CD4-positive, alpha-beta T cell treated with Interleukin-12 subunit alpha and Interleukin-12 subunit beta, for 1 hour (primary cell): ENCODE measurements at places on chromosomes 6 and 20.

- DNase-seq, result peak; percentile 77
These were observed 3.0 kb downstream of the E2F3 start for GRCh38 chr6:20404641-20405032.

GRCh38 chr6:151021896-151022295, 156.4 kb downstream of the MTHFD1L start:
- DNase-seq, result no peak

DNA sequence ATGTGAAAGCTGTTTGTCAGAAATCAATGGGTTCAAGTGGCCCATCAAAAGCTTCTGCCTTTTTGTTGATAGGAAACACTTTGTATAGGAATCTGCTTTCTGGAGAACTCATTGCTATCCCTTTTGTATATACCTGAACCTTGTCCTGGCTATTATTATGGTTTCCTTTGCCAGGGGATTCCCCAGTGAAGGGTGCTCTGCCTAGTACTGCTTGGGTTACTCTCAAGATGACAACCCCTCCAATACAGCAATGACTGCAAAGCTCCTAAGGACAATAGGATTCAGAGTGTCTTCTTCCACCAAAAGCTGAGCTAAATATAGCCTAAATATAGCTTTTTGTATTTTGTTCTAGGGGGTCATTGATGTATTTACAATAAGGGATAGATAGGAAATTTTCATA, 54.0 kb upstream of the PTPRK start:
- no peak for DNase-seq

DNA sequence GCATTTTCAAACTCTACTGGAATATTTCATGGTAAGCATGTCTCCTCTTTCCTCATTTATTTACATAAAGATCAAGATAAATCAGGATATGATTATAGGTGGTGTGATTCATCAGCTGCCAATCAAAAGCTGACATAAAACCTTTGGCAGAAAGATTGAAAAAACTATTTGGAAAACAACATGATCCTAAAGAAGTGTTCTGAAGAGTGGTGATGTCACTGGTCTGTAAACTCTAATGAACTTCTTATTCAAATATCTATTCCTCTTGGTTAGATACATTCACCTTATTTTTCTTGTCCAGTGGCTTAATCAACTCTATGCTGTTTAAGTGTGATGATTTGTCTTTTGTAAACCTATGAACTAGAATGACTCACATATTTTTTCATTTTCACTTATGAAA, 535.5 kb upstream of the CITED2 start:
- no peak for DNase-seq

DNA sequence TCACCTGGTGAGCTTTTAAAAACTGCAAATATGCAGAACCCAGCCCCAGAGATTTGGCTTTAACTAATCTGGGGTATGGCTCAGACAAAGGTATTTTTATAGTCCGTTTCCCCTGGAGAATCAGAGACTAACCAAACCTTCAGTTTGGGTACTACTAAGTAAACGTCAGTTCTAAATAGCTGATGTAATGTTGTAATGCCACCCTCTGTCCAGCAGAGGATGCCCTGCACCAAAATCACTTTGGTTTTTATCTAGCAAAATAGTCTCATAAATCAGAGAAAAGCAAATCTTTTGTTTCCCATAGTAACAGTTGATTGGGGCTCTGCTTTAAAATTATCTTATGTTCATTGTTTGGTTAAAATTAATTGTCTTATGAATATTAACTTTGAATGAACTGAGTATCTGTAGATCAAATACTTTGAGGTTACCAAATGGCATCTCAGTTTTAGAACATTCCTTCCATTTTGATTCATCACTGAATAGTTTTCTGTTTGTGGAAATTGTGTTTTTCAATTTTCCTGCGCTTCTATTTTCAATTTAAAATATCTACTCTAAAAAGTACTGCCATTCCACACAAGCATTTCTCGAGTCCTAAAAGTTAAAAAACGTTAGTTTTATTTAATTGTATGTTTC, 278.3 kb upstream of the PLCB4 start:
- peak; percentile 11 for DNase-seq

DNA sequence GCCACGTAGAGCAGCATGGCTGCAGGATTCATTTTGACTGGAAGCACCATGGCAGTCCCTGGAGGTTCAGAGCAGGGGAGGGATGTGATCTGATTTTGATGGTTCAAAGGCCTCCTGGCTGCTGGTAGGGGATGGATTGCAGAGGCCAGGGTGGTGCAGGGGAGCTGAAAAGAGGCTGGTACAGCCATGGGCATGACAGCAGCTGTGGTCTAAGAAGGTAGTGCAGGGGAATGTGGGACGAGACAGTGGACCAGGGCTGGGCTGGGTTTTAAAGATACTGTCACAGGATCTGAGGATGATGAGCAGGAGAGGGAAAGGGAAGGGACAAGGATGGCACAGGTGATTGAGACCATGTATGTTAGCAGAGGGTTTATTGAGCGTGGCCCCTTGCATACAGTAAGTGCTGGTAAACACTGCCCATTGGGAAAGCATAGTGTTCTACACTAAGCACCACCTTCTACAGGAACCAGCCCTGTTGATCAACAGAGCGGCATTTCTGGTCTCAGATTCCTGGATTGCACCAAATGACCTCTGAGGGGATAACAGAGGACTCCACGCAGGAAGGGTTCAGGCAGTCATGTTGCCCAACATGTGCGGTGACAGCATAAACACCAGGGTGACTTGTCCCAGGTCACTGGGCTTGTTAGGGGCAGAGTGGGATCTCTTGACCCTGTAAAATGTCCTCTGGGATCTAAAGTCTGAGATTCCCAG, 14.5 kb upstream of the SIRPA start:
- no peak for DNase-seq

GRCh38 chr20:37777012-37777950, 83.5 kb downstream of the CTNNBL1 start:
- DNase-seq, result no peak

GRCh38 chr6:137875606-137876005, 8.5 kb downstream of the TNFAIP3 start:
- peak; percentile 34 for DNase-seq

- no peak for DNase-seq
These were observed 191.6 kb downstream of the HAO1 start for GRCh38 chr20:7748624-7749023.

DNA sequence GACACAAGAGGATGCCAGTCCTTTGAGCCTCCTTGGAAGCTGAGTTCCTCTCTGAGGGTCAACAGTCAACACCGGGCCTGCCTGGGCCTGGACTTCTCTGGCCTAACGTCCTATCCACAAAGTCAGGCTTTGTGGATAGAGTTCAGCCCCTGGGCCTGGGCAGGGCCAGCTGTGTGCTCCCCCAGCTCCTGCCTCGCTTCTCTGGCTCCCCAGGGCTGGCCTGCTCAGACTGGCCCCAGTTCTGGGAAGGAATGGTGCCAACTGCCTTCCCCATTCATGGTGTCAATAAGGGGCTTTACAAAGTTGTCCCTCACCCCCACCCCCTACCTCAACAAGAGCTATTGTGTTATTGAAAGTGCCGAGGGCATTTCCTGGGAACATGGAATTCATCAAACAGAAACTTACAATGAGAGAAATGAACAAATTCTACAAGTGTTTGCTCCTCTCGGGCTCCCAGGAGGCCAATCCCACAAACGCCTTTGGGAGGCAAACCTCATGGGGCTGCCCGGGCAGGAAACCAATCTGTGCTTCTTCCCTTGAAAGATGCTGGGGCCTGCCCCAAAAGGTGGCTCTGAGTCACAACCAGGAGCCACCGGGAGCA, 26.5 kb upstream of the PPP1R14C start:
- no peak for DNase-seq

GRCh38 chr20:10649080-10649796, 24.6 kb downstream of the JAG1 start:
- DNase-seq, result no peak

- no peak for DNase-seq
These were observed 176.9 kb upstream of the GGTLC1 start for GRCh38 chr20:24165301-24166122.

DNA sequence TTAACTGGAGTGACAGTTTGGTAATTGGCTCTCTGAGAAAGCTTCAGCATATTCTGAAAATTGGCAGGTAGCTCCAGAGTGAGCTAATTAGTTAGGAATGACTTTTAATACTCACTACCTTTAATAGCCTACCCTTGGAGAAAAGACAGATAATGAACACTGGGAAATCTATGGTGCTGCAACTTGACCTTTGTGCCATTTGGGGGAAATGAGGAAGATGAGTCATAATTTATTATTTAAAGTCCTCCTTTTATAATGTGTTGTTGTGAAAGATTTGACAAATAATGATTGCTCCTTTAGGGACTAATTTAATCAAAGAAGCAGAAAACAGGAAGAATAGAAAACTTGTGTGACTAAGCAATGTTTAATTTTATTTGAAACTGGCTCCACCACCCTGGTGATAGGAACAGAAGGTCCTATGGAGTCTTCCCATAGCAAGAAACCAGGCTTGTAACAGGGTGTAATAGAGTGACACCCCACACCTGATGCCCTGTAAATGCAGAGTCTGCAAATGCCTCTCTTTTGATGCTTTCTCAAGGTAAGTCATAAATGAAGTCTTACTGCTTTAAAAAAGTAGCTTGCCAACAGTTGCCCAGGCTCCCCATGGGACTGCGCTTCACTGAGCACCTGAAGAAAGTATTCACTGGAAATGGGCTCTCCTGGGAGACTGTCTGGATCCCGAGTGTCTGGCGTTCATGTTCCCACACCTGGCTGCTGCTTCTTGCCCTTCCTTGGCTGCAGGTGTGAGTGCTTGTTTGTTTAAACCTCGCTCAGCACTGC, 134.4 kb downstream of the LRRC1 start:
- DNase-seq, result no peak

- DNase-seq, result no peak
These were observed 395.9 kb downstream of the DHX35 start for GRCh38 chr20:39358052-39358451.

DNA sequence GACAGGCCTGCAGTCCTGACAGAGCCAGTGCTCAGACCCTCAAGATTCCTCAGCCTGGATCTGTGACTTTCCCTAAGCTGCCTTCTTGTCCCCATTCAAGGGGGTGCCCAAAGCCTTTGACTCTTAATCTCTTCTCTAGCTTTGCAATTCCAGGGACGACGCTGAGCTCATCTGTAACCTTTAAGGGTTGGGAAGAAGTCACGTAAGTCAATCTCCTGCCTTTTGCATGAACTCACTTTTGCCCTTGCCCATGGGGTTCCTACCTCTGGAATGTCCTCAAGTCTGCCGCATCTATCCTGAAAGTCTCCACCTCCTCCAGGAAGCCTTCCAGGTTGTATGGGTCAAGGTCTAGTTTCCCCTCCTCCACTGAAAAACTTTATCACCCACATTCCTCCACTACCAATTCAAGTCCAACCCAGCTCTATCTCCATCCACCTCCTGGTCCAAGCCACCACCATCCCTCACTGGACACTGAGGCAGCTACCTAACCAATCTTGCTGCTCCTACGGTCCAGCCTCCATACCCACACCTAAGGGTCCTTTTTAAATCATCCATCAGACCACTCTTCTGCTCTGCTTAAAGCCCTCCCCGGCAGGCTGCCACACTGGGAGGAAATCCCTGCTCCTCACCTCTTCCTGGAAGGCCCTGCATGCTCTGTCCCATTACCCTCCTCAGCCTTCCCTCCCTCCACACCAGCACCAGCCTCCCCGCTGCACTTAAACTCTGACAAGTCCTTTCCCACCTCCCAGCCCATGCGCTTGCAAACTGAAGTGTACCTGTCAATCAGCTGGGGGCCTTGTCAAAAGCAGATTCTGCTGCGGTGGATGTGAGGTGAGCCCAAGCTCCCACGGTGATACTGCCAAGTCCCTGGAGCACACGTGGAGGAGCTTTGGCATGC, 29.7 kb downstream of the PREX1 start:
- DNase-seq, result no peak

DNA sequence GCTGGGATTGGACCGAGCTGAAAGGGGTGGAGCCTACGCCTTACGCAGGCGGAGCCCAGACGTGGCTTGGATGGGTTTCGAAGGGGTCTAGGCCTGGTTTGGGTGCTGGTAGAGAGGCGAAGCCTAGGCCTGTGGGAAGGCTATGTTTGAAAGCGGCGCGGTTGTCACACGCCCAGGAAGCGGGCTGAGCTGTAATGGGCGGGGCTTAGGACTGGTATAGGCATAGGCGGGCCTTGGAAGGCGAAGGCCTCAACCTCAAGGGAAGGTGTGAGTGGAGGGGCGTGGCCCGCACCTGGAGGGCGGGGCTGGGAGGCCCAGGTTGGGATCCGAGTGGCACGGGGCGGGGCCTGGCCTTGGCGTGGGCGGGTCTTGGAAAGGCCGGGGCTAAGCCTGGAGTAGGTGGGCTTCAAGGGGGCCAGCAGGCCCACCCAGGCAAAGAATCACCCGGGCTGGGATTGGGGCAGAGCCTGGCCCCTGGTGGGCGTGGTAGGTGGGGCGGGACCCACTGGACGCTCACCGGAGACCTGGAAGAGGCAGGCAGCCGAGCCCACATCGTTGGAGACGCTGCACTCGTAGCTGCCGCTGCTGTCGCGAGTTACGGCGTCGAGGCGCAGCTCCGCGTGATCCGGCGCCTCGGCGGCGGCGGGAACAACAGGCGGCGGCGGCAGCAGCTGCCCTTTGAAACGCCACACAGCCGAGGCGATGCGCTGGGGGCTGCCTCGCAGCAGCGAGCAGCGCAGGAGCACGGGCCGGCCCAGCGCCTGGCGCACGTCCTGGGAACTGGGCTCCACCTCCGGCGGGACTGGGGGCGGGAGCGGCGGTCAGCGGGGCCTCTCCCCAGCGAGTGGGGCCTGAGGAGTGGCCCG, 49.0 kb downstream of the MDGA1 start:
- DNase-seq, result peak; percentile 36

- no peak for DNase-seq
These were observed 86.6 kb upstream of the EYA2 start for GRCh38 chr20:46807998-46808397.

- DNase-seq, result no peak
These were observed 149.6 kb downstream of the CDH26 start for GRCh38 chr20:60107621-60108390.

GRCh38 chr20:22862671-22863230, 172.4 kb upstream of the SSTR4 start:
- no peak for DNase-seq

- no peak for DNase-seq
These were observed 3.6 kb downstream of the AVP start for GRCh38 chr20:3080939-3081388.

- DNase-seq, result no peak
These were observed 62.9 kb upstream of the ZNF217 start for GRCh38 chr20:53656293-53657202.

DNA sequence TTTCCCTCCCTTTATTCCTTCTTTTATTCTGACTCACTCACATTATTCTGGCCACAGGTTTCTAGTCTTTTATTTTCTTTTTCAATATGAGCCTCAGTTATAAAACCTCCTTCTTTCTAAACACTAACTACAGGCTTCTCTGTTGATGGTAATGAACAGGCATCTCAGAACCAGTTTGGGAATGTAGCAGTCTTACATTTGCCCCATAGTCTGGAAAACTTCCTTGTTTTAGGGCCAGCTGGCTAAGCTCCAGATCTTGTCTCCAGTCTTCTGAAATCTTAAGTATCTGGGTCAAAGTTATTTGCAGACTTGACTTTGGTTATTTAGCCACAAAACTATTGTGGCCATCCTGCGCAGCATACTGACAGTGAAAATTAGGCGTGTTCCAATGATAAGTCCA, 97.0 kb upstream of the MAN1A1 start:
- no peak for DNase-seq
